ENCODE measurements at places on chromosomes 1 and 21.
A peak's percentile ranks its signal among the peaks of the same experiment; 100 is the strongest.

GRCh38 chr21:43274946-43275310, 106.1 kb downstream of the CRYAA start:
- no peak for DNase-seq

GRCh38 chr1:147109041-147109440, 63.2 kb downstream of the PRKAB2 start:
- DNase-seq: no peak

GRCh38 chr1:14767075-14767474, 168.6 kb downstream of the KAZN start:
- no peak for DNase-seq

GRCh38 chr1:46820076-46820475, 21.2 kb downstream of the CYP4B1 start:
- DNase-seq: no peak

- no peak for DNase-seq
Measured at GRCh38 chr1:207987164-207987563, 76.2 kb upstream of the CD34 start.

GRCh38 chr21:21001591-21002100, 3.4 kb downstream of the NCAM2 start:
- DNase-seq: no peak

- DNase-seq: peak; percentile 31
Measured at GRCh38 chr1:27383039-27383605, at the start of gene CD164L2. Gene CD164L2 (minus strand): TSS chr1:27383333. CDS start chr1:27383239, 94 bp downstream.

DNA sequence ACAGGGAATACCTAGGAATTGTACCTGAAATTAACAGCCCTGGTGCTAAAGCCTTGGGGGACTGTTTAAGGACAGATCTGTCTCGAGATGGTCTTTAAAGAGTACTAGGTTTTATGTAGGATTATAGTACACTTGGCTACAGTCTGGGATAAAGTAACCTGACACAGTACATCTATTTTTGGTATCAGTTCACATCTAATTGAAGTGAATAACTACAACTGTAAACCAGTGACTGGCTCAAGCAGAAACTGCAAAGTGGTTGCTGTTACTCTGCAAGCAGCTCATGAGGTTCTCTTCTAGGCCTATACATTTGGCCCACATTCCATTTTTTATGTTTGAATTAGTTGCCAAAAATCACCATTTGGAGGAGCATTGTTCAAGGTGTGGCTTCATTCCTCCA, 320.8 kb upstream of the USP25 start:
- DNase-seq: no peak

- no peak for DNase-seq
Measured at GRCh38 chr1:113141650-113142473, 68.9 kb downstream of the LRIG2 start.

DNA sequence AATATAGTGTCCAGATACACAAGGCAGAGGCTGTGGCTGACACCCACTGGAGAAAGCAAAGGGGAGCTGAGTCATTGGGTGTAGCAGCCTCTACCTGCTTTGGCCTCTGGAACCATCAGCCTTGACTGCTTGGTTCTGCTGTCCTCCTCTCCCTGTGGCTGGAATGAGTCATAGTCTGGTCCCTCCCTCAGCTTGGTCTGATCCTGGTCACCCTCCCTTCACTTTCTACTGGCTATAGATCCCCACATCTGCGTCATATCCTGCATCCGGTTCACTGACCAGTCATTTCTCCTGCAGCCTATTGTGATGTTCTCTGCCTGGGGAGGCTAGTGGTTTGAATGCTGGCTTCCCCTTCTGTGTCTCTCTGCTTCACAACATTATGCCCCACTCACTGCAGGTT, 372.8 kb upstream of the DAB1 start:
- DNase-seq: no peak

DNA sequence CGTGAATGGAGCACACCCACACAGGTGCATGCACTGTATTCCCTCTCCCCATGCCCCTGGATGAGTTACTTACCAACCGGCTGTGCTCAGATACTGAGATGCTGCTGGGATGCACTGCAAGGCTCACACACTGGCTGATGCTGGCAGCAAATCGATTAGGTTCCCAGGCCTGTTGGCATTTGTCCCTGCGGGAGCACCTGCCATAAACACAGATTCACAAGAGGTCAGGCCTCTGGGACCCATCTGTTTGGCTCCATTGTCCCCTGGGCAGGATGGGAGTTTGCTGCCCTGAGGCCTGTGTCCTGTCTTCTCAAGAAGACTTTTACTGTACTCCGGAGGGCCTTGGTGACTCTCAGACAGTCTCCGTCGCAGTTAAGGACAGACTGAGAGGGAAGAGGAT, 145.4 kb downstream of the PLXNA2 start:
- no peak for DNase-seq

GRCh38 chr1:227924833-227925574, 22.7 kb downstream of the WNT9A start:
- no peak for DNase-seq

DNA sequence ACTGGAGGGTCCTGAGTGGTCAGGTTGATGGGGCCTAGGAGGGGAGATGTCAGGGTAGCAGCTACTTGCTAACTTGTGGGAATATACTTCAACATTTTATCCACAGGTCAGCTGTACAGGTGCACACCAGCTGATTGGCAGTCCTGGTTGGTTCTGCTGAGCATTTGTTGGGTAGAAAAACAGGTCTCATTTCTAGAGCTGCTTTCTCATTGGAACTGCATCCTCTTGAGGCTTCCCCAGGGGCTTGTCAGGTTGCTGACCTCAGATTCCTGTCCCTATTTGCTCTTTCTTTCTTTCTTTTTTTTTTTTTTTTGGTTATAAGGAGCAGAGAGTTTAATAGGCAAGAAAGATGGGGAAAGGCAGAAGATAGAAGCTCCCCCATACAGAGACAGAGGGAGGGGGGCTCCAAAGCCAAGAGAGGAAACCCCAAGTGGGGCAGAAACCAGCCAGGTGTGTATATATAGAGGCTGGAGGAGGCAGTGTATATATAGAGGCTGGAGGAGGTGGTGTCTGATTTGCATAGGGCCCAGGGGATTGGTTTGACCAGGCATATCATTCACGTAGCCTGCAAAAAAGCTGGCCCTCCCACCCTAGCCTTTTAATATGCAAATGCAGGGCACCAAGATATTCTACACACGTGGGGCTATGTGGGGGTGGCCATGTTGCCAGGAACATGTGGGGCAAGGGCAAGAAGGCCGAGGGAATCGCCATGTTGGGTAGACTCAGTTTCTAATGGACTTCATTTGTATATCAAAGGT, 57.3 kb upstream of the STUM start:
- no peak for DNase-seq

GRCh38 chr1:58887059-58887458, 103.2 kb upstream of the JUN start:
- DNase-seq: no peak

DNA sequence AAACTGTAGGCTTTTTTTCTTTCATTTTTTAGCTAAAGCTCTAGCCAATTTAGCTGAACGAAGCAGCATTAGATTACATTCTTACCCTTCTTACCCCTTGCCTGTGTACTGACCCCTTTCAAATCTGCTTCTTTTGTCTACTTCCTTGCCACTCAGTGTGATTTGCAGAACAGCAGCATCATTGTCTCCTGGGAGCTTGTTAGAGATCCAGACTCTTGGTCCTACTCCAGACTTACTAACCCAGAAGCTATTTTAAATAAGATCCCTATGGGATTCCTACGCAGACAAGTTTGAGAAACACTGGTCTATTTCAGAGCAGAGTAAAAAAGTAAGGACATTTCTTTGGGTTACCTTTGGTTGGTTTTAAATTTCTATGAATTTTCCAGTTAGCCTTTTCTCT, 13.8 kb downstream of the LRRC39 start:
- no peak for DNase-seq

GRCh38 chr1:174194461-174194860, 35.1 kb downstream of the RABGAP1L start:
- DNase-seq: no peak

GRCh38 chr21:44310628-44311507, 11.0 kb downstream of the PFKL start:
- DNase-seq: no peak

- no peak for DNase-seq
Measured at GRCh38 chr1:88043834-88044233, 640.2 kb upstream of the PKN2 start.

DNA sequence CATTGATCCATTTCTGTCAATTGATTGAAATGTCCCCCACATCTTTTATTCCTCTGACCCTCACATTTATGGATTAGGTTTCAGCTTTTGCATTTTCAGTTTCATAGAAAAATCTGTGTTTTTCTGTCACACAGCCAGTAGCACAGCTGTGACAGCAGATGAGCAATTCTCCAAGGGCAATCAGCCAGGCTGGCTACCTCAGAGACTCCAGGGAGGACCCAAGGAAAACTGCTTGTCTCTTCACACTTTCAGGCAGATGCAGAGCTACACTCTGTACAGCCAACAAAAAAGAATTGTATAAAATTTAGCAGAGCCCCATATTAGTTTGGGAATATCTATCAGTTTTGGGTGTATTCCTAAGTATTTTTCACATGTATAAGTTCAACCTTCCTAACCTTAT, 257.2 kb downstream of the LRRC7 start:
- no peak for DNase-seq

DNA sequence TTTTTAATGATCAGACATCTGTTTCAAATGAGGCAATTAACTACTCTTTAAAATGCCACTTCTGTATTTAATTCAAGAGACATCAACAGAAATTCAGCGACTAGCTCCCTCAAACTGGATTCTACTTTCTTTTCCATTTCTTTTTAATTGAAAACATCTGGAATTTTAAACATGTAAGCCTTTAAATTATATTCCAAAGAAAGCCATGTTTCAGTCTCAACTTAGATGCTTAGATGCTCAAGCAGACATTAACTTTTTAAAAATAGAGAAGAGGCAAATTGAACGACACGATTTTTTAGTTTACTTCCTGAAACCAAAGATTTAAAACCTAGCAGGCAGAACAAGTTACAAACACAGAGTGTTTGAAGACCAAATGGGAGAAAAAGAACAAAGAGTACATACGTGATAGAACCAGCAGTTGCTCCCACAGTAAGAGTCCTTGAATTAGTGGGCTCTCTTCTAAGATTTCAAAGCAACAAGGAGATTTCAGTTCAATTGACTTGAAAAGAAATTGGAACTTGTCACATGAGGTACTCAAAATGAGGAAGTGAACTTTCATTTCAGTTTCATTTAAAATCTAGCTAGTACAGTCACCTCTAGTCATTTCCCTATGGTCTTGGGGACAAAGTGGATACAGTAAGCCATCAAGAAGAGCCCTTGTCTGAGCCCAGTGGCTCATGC, at the start of gene CTSS:
Gene CTSS (minus strand): TSS at position 483 of the 681 bp plus-strand sequence. CDS start 1,015 bp downstream, outside the sequence.
- DNase-seq: peak; percentile 29

- DNase-seq: no peak
Measured at GRCh38 chr1:2083666-2084065, 33.5 kb downstream of the PRKCZ start.

DNA sequence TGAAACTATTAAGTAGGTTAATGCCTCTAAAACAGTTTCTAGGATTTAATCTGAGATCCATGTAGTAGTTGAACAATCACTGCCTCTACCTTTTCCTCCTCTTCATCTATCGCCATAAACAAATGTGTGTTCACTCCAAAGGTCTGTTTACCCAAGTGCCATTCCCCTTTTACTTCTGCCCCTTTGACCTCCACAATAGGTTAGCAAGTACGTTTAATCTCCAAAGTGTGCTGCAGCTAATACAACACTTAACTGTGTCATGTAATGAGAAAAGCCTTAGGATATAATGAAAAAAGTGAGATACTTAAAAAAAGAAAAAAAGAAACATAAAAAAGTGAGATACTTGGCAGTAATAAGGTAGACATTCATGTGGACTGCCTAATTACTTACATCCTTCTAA, 28.2 kb downstream of the GPBP1L1 start:
- DNase-seq: no peak

DNA sequence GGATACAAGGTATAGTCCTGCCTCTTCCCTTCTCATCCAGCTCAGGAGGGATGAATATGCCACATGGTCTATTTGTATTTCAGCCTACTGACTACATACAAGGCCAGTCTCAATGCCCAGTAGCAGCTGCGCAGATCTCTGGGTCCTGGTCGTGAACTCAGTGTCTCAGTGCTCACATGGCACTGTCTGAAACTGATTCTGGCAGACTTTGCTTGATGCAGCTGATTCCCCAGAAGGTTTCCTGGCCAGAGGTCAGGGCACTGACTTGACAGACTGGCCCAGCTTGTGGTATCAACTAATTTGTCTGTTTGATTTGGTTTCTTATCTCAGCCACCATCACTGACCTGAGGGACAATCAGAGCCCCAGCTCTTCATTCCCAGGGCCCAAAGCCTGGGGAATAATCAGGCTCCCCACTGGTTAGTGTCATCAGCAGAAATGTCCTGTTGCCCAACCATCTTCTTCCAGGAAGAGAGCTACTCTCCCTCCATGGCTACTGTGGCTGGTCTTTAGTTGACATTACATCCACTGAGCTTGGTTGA, 7.5 kb upstream of the SPRR4 start:
- no peak for DNase-seq

DNA sequence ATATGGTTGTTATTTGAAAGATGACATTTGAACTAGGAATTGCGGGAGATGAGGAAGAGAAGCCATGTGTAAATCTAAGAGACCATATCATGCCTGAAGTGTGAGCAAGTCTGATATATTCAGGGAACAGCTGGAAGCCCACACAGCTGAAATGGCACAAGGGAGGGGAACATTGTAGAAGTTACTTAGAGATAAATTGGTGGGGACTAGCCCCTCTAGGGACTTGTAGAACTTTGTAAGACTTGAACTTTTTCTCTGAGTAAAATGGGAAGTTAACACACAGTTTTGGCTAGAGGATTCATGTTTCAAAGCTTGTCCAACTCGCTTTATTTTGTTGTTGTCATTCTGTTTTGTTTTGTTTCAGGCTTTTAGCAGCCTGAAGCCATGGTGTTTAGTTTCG, 216.4 kb downstream of the FMN2 start:
- no peak for DNase-seq

GRCh38 chr1:13593511-13594131, 10.0 kb downstream of the PDPN start:
- DNase-seq: no peak

GRCh38 chr1:226325178-226325577, 16.2 kb upstream of the LIN9 start:
- DNase-seq: no peak

DNA sequence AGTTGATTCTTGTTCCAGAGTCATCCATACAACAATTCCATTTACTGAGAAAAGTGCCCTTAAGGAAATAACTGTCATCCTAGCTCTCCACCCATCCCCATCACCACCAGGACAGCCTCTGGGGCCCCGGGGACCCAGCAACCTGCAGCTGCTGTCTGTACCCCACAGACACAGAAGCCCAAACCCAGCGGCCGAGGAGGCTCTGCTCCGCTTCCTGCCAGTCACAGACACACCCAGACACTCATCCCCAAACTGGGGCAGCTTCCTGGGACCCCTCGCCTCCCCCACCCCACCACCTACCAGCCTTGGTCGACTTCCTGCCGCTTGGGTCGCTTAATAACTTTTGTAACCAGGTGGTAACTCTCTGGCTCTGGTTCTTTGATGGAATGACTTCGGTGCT, 121.6 kb upstream of the SLC25A33 start:
- DNase-seq: peak; percentile 44

Data from CD4-positive, alpha-beta T cell treated with Interleukin-6 at 100 ng/mL for 8 hours (primary cell).